H4 (cell line): ENCODE measurements at places on chromosomes 5 and 9.
A peak's percentile ranks its signal among the peaks of the same experiment; 100 is the strongest.

- no peak for DNase-seq
Measured at GRCh38 chr9:136671254-136671614, 8.5 kb downstream of the EGFL7 start.

- no peak for DNase-seq
Measured at GRCh38 chr9:72443855-72444254, 77.6 kb upstream of the TMC1 start.

GRCh38 chr5:161850491-161850890 is 2.6 kb downstream of the GABRA1 start:
- no peak for DNase-seq

DNA sequence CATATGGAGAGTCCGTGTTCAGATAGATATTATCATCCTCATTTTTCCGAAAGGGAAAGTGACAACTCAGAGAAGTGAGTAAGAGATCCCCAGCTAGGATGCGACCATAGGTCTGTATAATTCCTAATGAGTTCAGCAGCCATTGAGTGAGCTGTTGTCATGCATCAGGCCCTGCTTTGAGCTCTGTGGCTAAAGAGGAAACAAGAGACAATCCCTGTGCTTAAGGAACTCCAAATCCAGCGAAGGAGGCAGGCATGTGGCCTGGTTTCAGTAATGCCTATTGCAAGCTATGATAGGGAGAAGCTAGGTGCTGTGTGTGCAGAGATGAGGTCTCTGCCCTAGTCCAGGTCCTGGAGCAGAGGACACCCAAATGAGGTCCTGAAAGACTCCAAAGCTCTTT is 192.8 kb downstream of the ACTL7B start:
- DNase-seq, result no peak

- DNase-seq, result no peak
Measured at GRCh38 chr9:27756418-27756817, 183.1 kb upstream of the C9orf72 start.

DNA sequence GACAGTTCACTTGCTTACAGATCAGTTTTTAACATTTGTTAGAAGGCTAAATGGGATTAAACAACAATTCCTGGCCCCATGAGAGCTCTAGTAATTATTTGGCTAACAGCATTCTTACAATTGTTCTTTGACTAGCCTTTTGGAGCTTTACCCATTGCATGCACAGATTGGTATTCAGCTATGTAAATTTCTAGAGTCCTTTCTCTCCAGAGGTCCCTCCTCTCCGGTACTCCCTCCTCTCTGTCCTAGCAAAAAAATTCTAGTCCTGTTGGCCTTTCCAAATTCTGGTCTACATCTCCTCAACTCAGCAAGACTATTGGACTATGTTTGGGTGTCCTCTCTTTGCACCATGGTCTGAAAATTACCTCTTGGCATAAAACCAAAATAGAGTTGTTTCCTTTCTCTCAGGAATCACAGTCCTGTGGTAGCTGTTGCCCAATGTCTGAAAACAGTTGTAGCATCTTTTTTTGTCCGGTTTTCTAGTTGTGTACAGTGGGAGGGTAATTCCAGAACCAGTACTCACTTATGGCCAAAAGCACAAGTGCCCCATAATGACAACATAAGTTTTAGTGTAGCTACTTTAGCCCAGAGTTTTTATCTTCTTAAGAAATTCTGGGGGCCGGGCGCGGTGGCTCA is 18.1 kb downstream of the SAR1B start:
- no peak for DNase-seq

DNA sequence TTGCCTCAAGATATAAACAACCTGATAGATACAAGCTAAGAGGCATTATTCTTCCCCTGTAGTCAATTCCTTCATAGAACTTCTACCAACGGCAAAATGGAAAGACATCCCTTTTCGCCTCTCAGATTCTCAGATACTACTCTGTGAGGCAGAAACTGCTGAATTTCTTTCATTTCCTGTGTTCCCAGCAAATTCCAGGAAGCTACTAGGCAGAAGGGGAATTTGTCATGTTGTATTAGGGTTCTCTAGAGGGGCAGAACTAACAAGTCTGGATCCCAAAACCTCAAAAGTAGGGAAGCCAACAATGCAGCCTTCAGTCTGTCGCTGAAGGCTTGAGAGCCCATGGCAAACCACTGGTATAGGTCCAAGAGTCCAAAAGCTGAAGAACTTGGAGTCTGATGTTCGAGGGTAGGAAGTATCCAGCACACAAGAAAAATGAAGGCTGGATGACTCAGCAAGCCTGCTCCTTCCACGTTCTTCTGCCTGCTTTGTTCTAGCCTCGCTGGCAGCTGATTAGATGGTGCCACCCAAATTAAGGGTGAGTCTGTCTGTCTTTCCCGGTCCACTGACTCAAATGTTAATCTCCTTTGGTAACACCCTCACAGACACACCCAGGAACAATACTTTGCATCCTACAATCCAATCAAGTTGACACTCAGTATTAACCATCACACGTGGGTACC is 15.2 kb downstream of the RNF180 start:
- DNase-seq, result peak; percentile 15

- DNase-seq, result no peak
Measured at GRCh38 chr5:80915716-80916115, 44.4 kb upstream of the RASGRF2 start.

GRCh38 chr9:75084081-75084672 is 3.8 kb downstream of the NMRK1 start:
- no peak for DNase-seq

GRCh38 chr5:84383296-84383815 is 1.3 kb downstream of the EDIL3 start:
- no peak for DNase-seq

DNA sequence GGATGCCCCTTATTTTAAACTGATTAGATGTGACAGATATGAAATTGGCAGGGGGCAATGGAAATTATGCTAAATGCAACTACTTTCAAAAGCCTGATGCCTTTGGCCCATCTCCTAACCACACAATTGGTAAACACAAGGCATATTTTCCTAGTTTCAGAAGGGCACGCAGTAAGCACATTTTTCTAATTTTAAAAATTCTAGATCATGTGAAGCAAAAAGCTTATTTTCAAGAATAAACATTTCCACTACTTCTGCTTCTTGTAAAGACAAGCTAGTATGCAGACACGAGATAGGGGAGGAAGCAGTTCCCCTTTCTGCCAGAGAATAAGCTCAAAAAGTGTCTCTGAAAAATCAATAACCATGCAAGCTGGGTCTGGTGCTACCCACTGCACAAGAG is 67.7 kb downstream of the ABCA1 start:
- no peak for DNase-seq

- DNase-seq, result no peak
Measured at GRCh38 chr9:137439158-137439714, 1.9 kb downstream of the ENTPD8 start.

DNA sequence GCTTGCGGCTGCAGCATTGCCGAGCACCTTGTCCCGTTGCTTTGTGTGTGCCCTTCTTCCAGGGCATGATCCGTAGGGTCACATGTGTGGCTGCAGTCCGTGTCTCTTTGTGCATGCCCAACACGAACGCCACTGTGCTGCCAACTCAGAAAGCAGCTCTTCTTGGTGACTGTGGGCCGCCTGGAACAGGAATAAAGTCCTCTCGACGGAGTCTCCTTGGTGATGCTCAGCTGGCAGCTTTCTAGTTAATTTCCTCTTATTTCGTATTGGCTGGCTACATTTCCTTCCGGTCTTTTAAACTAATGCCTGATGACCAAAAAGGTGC is 5.8 kb downstream of the EXOC3 start:
- no peak for DNase-seq

DNA sequence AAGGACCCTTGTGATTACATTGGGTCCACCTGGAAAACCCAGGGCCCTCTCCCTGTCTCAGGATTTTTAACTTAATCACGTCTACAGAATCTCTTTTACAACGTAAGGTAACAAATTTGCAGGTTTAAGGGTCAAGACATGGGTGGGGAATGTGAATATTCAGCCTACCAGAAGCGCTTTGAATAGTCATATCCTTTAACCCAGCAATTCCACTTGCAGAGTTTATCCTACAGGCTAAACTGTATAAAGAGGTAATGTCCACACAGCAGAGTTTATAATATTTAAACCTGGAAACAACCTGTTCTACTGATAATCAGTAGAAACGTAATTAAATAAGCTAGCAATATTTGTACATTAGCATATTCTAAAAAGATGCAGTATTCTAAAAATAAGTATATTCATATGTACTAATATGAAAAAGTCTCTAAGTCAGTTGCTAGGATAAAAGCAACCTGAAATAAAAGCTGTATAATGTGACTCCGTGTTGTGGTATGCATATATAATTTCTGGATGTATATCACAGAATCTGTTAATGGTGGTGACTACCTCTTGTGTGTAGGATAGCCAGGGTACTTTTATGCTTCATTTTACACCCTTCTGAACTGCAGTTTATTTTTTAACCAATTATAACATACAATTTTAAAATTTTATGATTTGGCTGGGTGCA is 14.1 kb upstream of the NIPAL4 start:
- DNase-seq, result no peak
